ENCODE measurements at places on chromosomes 7 and 10. TPM values are rescaled to one million over a fixed set of nuclear protein-coding genes. Genes with fewer than 3 reads are reported as not detected.

GRCh38 chr10:11856678-11857077 lies 33.5 kb downstream of the PROSER2 start:
- peak; percentile 42 for DNase-seq
- peaks cover 26% of the 10 kb centered on the region for H3K36me3 ChIP-seq
- no peaks in the 10 kb centered on the region for H3K27me3 ChIP-seq
- no peaks in the 10 kb centered on the region for H3K4me1 ChIP-seq
- no peak overlapping the region for H3K4me3 ChIP-seq

- H3K27me3 ChIP-seq, result no peaks in the 10 kb centered on the region
Measured at GRCh38 chr7:94049615-94050014, 45.5 kb upstream of the BET1 start.

GRCh38 chr10:103458720-103459119 lies at the start of gene CALHM1:
Gene CALHM1, minus strand, starts transcription at chr10:103458900. Its CDS starts 149 bp downstream, at chr10:103458751.
- no peaks in the 10 kb centered on the region for H3K36me3 ChIP-seq
- H3K4me1 ChIP-seq, result no peaks in the 10 kb centered on the region
- no peak within 1 kb of the TSS for H3K27ac ChIP-seq
- no peaks in the 10 kb centered on the region for H3K27me3 ChIP-seq
- H3K4me3 ChIP-seq, result no peak within 1 kb of the TSS
- no peak for DNase-seq

DNA sequence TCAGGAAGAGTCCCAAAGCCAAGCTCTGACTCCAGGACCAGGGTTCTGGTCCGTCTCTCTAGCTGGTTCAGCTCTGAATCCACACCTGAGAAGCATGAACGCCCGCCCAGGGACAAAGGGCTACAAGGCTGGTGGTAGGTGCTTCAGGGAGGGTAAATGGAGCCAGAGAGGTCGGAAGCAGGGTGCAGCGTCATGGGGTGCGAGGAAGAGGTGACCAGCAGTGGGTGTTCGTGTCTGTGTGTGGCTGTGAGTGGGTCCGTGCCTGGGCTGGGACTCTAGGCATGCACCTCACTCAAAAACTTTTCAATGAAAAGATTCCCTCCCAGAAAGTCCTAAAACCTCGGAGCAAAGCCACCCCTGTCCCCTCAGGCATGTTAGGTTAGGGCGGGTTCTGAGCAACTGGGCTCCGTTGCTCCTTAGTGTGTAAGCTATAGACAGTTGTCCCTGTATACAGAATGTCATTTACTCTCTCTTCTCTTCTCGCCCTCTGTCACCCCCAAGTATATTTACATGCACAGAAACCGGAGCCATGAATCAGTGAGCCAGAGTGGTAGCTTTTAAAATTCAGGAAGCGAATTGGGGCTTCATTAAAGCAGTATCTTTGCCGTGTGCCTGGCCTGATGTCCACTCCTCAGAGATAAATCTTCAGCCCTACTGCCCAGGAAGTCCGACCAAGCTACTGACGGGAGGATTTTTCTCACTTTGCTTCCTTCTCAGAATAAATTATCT lies 12.3 kb upstream of the GATA3 start:
- H3K4me3 ChIP-seq, result no peak overlapping the region
- DNase-seq, result no peak
- H3K36me3 ChIP-seq, result no peaks in the 10 kb centered on the region

- no peaks in the 10 kb centered on the region for H3K36me3 ChIP-seq
- H3K27me3 ChIP-seq, result no peaks in the 10 kb centered on the region
- H3K27ac ChIP-seq, result no peak overlapping the region
- H3K4me1 ChIP-seq, result peaks cover 5% of the 10 kb centered on the region
Measured at GRCh38 chr10:114412907-114413797, 8.8 kb upstream of the AFAP1L2 start.

- H3K27me3 ChIP-seq, result no peaks in the 10 kb centered on the region
- H3K4me3 ChIP-seq, result peak overlapping the region; percentile 42
- no peaks in the 10 kb centered on the region for H3K36me3 ChIP-seq
- DNase-seq, result no peak
- H3K27ac ChIP-seq, result peak overlapping the region; percentile 94
- peaks cover 16% of the 10 kb centered on the region for H3K4me1 ChIP-seq
Measured at GRCh38 chr10:10792681-10793080, 225.0 kb upstream of the CELF2 start.

DNA sequence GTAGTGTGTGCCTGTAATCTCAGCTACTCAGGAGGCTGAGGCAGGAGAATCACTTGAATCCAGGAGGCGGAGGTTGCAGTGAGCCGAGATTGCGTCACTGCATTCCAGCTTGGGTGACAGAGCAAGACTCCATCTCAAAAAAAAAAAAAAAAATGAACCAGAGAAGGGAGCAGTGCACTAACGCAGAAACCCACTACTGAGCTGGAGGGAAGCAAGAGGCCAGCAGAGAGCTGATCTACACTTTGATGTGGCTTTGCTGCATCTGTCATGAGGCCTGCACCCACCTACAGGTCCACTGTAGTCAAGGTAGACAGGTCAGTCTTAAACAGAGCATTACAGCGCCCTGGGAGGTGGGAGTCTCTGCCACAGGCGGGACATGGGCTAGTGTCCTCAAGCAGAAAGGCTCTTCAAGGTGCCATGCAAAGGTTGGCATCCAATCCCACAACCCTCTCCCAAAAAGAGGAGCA lies 30.0 kb downstream of the MAT1A start:
- no peak for DNase-seq
- no peaks in the 10 kb centered on the region for H3K4me1 ChIP-seq
- H3K27me3 ChIP-seq, result no peaks in the 10 kb centered on the region

GRCh38 chr10:104036069-104036384 lies 49.7 kb downstream of the COL17A1 start:
- H3K27me3 ChIP-seq, result no peaks in the 10 kb centered on the region
- H3K27ac ChIP-seq, result no peak overlapping the region
- DNase-seq, result no peak
- no peaks in the 10 kb centered on the region for H3K4me1 ChIP-seq
- H3K4me3 ChIP-seq, result no peak overlapping the region

DNA sequence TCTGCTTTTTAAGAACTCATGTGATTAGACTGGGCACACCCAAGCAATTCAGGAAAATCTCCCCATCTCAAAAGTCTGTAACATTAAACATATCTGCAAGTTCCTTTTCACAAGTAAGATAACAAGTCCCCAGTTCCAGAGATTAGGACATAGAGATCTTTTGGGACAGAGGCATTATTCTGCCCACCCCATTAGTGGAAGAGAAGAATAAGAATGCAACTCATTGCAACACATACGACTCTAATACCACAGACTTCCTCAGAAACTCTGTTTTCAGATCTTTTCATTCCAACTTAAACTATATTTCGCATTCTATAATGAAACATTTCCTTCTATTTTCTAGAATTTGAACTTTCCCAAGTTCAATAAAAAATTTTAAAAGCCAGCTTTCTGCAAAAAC lies 137.7 kb downstream of the SEMA3C start:
- H3K27me3 ChIP-seq, result no peaks in the 10 kb centered on the region
- H3K27ac ChIP-seq, result peak overlapping the region; percentile 12
- no peak for DNase-seq
- H3K36me3 ChIP-seq, result no peaks in the 10 kb centered on the region

GRCh38 chr10:104059364-104059763 lies 26.3 kb downstream of the COL17A1 start:
- H3K4me3 ChIP-seq, result no peak overlapping the region
- no peak for DNase-seq
- H3K27me3 ChIP-seq, result no peaks in the 10 kb centered on the region
- no peak overlapping the region for H3K27ac ChIP-seq

DNA sequence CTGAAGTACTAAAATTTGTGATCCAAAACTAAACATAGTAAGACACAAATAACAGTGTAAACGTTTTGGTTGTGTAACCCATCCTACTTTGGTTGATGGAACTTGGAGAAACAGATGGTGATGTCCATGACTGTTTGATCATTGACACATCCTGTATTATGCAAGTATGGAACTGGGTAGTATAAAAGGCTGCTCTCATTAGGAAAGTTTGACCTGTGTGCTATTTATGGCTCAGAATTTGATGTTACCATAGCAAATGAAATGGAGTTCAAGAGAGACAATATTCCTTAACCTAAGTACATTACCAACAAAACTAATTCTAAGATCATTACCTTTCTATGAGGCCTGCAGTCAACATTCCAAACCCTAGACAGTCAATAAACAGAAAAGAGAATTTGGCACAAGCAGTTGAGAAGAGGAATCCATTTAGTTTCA lies 39.9 kb downstream of the DKK1 start:
- H3K27me3 ChIP-seq, result no peaks in the 10 kb centered on the region
- H3K36me3 ChIP-seq, result no peaks in the 10 kb centered on the region
- no peaks in the 10 kb centered on the region for H3K4me1 ChIP-seq
- no peak overlapping the region for H3K27ac ChIP-seq
- no peak for DNase-seq

GRCh38 chr7:151851145-151851751 lies 25.7 kb downstream of the PRKAG2 start:
- H3K27me3 ChIP-seq, result no peaks in the 10 kb centered on the region
- H3K36me3 ChIP-seq, result no peaks in the 10 kb centered on the region
- H3K4me3 ChIP-seq, result peak overlapping the region; percentile 41

DNA sequence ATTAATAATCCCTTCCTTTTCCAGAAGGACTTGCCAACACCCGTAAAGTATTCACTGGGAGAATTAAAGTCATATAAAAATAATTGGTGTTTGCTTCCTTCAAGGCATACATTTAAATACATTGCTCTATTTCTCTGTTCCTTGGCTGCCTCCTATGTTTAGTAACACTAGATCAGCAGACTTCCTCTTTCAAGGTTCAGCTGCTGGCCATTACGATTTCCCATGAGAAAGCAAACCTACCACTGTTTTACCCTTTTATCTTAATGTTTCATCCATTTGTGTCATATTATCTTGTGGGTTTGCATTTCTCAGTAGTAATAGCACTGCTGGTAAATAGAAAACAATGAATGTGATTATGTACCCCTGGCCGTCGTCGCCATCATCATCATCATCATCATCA lies 313.8 kb upstream of the BMPER start:
- no peak for DNase-seq
- no peaks in the 10 kb centered on the region for H3K36me3 ChIP-seq
- no peaks in the 10 kb centered on the region for H3K4me1 ChIP-seq
- no peak overlapping the region for H3K27ac ChIP-seq

GRCh38 chr10:759898-760477 lies 70.5 kb upstream of the DIP2C start:
- no peak overlapping the region for H3K27ac ChIP-seq
- no peaks in the 10 kb centered on the region for H3K4me1 ChIP-seq
- no peak overlapping the region for H3K4me3 ChIP-seq

DNA sequence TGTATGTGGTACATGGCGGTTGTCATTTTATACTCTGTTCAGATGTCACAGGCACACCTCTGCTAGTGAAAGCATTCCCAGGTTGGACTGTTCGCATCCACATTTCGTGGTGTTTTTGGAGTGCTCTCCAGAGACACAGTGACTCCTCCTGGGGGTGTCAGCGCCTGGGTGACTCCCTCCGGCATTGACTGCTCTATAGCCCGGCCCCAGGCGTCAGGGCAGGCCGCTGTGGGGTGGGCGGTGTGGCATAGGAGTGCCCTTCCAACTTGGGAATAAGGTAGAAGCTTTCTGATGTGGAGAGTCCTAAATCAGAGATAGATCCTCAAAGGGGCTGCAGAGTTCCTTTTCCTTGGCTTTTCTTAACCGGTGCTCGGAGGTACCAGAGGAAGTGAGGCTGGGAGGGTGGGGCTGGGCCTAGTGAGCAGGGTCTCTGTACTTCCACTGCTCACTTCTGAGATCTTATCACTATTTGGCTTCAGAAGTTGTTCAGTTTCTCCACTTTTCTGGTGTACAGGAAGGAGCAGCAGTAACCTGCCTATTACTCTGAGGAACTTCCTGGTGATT lies 32.3 kb downstream of the CCNY start:
- peak overlapping the region; percentile 26 for H3K27ac ChIP-seq
- peaks cover 45% of the 10 kb centered on the region for H3K4me1 ChIP-seq
- H3K4me3 ChIP-seq, result no peak overlapping the region
- no peak for DNase-seq

DNAJB6 gene
- total RNA-seq, result 95.8 TPM

ANKRD61 gene
- total RNA-seq, result not detected

CALML5 gene
- total RNA-seq, result not detected

Measured in upper lobe of right lung (tissue), 1 donor.